ENCODE measurements at places on chromosomes 7 and 10.

- no peak for DNase-seq
Observed at GRCh38 chr7:35437619-35438275, 183.8 kb upstream of the TBX20 start.

- DNase-seq = no peak
Observed at GRCh38 chr10:42177077-42177792, 461.1 kb downstream of the ZNF33B start.

- DNase-seq = no peak
Observed at GRCh38 chr7:29606830-29607229, 43.2 kb downstream of the PRR15 start.

DNA sequence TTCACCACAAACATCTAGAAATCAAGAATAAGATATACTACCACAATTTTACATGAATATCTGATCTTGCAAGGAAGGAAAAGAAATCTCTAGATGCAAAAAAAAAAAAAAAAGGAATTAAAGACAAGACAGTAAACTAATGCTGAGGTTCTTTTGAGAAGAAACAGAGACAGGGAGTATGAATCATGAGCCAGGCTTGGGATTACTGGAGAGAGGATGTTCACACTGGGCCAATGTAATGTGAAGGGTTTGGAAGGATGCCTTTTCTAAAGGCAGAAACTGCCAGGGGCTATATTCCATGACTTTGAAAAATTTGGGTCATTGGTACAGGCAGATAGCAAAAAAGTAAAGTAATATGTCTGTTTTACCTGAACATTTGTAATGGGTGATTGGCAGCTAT, 573.0 kb upstream of the IGFBP3 start:
- no peak for DNase-seq

DNA sequence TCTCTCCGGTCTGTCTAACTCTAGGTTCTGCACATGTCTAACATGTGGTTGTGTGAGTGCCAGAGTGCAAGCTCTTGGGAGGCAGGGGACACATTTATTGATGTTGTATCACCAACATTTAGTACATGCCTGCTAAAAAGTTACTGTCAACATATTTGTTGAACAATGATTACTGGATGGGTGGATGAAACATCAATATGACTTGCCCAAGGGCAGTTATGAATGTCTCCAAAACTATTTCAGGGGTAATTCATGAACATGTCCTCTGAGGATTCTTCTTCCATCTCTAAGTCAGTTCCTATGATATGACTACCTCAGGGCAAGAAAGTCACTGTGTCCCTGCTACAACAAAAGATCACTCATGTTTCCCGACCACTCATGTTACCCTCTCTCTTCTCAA, 91.3 kb upstream of the STEAP1B start:
- no peak for DNase-seq

DNA sequence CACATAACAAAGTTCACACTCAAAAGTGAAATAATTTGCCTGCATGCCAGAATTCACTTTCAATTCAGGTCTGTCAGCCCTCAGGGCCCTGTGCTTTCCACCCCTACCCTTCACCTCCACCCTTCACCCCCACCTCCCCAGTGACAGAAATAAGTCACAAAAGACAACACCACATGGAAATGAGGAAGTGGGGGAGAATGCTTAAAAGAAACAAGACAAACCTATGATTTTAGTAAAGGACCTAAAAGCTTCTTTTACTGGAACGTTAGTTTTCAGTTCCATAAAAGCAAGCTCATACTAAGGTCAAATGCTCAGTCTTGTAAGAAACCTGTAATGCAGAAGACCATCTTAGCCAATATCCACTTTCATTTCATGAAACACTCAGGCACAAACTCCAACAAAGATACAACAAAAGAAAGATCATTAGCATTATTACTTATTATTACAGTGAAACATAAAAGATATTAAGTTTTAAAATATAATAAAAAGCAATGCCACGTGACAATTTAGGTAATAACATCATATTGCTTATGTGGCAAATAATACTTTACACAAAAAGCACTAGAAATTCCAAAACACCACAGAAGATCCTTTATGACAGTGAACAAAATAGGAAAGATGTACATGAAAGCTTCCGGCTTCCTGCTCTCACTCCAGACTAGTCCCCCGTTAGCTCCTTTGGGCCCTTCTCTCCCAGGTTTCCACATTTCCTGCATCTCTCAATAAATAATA, 112.1 kb downstream of the LMBR1 start:
- DNase-seq = peak; percentile 85

- no peak for DNase-seq
Observed at GRCh38 chr7:39300276-39300675, 265.9 kb upstream of the YAE1 start.

- DNase-seq = no peak
Observed at GRCh38 chr10:71984809-71985388, 20.7 kb downstream of the CHST3 start.

- no peak for DNase-seq
Observed at GRCh38 chr10:52443419-52444388, 129.6 kb downstream of the DKK1 start.

GRCh38 chr10:103640436-103641181, 147.1 kb downstream of the NEURL1 start:
- DNase-seq = no peak

Measured in GM12864 (cell line).